ENCODE measurements at places on chromosomes 3 and 15.

DNA sequence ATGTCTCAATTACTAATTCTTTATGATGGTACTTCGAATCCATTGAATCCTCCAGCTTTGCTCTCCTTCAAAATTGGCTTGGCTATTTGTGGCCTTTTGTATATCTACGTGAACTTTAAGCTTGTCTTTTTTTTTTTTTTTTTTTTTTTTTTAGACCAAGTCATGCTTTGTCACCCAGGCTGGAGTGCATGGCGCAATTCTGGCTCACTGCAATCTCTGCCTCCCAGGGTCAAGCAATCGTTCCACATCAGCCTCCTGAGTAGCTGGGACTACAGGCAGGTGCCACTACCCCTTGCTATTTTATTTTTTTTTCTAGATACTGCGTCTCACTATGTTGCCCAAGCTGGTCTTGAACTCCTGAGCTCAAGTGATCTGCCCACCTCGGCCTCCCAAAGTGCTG is 7.7 kb upstream of the DIPK2A start:
- no peak for DNase-seq

- no peak for DNase-seq
Observed at GRCh38 chr3:171133337-171133736, 106.8 kb upstream of the SLC2A2 start.

GRCh38 chr3:194300382-194300758 is 50.8 kb downstream of the CPN2 start:
- DNase-seq: no peak

- no peak for DNase-seq
Observed at GRCh38 chr3:194019398-194020165, 116.4 kb upstream of the HES1 start.

- no peak for DNase-seq
Observed at GRCh38 chr3:13141183-13141582, 68.0 kb upstream of the IQSEC1 start.

DNA sequence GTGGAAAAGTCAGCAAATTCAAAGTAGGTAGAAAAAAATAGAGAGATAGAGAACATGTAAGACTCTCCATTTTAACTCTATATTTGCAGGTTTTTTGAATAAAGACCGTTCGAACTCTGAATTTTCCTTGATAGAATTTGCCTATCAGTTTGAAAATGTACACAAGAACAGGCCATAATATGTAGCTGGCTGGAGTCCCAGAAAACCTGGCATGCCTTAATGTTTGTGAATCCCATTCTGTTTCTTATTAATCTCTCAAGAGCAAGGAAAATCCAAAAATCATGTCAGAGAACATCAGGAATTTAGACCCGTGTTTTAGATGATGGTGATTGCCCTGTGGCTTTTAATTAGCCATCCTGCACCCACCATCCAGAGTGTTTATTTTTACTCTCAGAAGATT is 7.2 kb upstream of the CFAP161 start:
- no peak for DNase-seq

DNA sequence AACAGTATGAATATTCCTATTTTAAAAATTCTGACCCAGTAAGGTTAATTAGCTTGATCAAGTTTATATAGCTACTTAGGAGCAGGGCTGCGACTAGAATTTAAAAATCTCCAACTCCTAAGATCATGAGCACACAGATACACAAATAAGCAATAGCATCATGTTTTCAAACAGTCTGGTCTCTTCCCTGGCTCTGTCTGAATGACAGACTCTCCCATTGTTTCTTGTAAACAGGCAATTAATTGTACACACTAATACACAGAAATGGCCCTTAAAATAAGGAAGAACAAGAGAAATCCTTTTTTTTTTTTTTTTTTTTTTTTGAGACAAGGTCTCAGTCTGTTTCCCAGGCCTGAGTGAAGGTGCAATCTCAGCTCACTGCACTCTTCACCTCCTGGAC is 1064.4 kb upstream of the CFAP20DC start:
- no peak for DNase-seq

DNA sequence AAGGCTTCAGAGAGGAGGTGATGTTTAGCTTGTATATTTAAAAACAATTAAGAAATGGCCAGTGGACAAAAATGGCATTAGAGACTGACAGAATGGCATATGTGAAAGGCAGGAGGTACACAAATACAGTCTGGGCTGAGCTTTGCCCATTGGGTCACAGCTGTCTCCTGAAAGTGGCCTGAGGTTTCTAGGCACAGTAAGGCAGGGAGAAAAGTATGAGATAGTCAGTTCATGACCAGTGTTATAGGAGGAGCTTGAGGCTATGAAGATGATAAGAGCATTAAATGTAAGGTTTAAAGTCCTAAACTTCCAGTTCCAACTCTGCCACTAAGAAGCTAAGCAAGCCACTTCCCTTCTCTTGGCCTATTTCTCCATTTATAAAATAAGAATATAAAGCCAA is 111.2 kb upstream of the SETMAR start:
- no peak for DNase-seq

DNA sequence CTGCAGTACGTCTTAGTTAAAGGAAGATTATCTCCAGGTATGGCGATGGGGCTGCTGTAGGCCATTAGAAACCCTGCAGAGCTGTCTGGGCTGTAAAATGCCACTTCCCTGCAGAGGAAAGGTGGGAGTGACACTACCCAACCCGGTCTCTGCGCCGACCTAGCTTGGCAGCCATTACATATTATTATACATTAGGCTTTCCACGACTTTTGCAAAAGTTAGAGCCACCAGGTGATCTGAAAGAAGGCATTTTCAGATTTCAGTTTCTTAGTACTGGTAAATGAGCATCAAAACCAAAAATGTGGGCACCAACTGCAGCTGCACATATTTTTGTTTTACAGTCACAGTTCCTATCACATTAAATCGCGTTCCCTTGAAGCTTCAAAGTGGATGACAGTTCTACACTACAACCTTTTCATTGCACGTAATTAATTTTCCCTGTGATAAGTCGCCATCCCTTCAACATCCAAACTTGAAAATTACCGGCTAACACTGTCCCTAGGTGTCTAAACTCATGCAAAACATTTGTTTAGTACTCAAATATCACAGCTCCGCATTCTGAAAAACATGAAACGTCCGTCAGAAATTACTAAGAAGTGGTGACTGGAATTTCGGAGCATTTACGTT is 81.4 kb upstream of the CHD2 start:
- DNase-seq: no peak

- DNase-seq: no peak
Observed at GRCh38 chr15:39510001-39510701, 70.7 kb upstream of the THBS1 start.

- DNase-seq: no peak
Observed at GRCh38 chr3:17585394-17586325, 156.8 kb downstream of the TBC1D5 start.

- no peak for DNase-seq
Observed at GRCh38 chr3:111712294-111713167, 117.4 kb upstream of the ZBED2 start.

DNA sequence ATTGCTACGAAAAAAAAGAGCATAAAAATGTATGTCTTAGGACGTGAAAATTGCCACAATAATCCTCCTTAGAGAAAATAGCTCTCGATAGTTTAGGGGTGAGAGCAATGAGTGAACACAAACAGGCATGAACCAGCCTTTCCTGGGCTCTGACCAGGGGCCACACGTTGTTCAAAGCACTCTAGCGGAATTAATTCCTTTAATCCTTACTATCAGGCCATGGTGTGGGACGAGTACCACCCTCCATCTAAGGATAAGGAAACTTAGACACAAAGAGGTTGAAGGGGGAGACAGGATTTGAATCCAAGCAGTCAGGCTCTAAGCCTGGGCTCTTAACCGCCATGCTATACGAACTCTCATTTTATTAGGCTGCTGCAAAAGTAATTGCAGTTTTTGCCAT is 81.9 kb upstream of the CACNA2D3 start:
- no peak for DNase-seq

DNA sequence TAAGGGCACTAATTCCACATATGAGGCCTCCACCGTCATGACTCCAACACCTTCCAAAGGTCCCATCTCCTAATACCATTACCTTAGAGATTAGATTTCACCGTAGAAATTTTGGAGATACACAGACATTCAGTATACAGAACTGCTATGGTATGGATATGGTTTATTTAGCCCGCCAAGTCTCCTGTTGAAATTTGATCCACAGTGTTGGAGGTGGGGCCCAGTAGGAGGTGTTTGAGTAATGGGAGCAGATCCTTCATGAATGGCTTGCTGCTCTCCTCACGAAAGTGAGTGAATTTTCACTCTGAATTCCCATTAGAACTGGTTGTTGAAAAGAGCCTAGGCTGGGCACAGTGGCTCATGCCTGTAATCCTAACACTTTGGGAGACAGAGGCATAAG is 7.4 kb downstream of the MKRN3 start:
- no peak for DNase-seq

DNA sequence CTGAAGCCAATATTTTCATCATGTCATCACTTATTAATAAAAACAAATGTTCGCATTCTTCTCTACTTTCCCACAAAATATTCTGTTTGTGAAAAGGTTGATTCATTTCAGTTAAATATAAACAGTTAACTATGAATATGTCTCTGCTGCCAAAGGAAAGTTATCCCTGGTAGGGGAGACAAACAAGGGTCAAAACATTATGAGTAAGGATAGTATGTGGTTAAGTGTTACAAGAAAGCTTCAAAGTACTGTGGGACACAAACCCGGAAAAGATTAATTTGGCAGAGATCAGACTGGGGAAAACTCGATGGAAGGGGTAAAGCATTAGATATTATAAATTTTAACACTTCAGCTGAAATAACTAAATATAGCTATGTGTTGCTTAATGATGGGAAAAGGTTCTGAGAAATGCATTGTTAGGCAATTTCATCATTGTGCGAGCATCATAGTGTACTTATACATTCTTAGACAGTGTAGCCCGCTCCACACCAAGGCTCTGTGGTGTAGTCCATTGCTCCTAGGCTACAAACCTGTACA is 436.5 kb upstream of the TBL1XR1 start:
- DNase-seq: peak; percentile 54

DNA sequence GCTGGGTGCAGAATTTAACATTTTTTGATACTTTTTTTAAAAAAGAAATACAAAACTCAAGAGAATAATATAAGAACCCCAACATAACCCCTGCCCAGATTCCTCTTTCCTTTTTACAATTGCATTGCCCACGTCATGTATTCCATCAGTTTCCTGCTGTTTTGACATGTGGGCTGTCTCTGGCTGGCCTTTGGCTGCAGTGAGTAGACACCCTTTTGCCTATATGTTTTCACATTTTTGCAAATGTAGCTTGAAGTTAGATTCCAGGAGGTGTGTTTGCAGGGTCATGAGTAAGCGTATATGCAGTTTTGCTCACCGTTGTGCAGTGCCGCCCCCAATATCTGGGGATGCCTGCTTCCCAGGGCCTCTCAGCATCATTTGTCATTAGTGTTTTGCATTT is 28.0 kb upstream of the ATP10A start:
- DNase-seq: no peak

GRCh38 chr15:31216215-31216911 is 110.3 kb upstream of the KLF13 start:
- no peak for DNase-seq
